Retina (tissue), 1 donor: ENCODE measurements at places on chromosomes 3 and 15.
A peak's percentile ranks its signal among the peaks of the same experiment; 100 is the strongest.

DNA sequence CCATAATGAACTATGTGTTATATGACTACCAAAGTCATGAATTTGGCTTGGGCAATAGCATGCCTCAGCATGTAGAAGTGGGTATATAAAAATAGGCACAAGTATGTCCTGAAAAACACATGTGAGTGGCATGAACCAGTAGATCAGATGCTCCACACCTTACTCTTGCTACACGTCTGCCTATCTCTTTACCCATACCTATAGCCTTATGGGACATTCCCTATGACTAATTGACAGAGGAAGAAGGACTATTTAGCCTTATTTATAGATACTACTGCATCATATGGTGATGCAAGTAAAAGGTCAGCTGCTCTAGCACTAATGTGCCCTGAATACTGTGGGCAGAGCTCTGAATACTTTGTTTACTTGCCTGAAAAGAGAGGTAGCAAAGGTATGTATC lies 81.0 kb upstream of the ZPLD1 start:
- no peak for DNase-seq

DNA sequence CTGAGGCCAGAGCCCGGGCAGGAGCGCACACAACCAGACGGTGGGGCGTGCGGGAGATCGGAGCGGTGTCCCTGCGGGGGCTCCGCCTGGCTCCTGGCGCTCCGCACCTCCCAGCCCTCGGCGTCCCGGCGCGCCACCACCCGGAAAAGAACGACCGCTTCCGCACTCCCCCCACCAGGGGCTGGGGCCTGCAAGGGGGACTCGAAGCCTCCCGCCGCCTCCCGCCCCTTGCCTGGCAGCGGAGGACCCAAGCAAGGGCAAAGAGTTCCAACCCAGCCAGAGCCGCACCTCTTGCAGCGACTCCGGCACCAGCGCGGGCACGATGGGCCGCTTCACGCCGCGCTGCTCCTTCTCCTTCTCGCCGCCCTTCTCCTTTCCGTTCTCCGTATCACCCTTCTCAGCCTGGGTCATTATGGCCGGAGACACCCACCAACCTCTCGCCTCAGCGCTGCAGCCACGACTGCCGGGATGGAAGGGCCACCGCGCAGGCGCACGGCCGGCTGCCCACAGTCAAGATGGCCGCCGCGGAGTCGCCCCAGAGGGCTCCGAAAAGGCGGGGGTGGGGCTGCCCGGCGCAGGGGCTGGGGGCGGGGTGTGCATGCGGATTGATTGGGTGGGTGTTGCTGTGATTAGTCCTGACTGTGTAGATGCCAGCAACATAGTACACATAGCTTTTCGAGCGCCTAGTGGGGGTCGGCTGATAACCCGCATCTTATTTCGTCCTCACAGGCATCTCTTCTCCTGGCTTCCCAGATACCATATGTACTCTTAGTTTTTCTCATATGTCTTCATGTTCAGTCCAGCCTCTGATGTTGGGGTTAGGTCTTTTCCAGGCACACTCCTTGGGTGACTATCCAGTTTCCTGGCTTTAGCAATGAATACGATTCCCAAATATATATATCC lies at the start of gene ACTR8:
TSS of gene ACTR8 (minus strand) at position 462 of the 903 bp plus-strand sequence. CDS start at position 411, 51 bp downstream.
- DNase-seq: peak; percentile 97

GRCh38 chr15:31277335-31278060 lies 49.1 kb upstream of the KLF13 start:
- DNase-seq: no peak

GRCh38 chr3:25033407-25034029 lies 394.5 kb upstream of the RARB start:
- DNase-seq: peak; percentile 62

DNA sequence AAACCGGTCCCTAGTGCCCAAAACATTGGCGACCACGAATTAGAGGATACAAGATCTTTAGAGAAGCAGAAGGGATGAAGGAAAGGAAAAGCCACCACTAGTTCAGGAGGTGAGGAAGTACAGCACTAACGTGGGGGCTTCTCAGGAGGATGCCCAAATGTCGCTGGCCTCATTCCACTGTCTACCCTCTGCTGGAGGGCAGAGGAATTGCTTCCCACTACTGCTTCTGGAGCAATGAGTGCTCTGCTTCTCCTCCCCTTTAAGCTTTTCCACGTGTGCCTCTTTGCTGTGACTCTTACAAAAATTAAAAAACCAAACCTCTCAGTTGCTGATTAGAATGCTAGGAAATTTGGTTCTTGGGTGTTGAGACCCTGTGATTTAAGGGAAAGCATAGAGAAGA lies 281.3 kb downstream of the CLSTN2 start:
- DNase-seq: no peak

GRCh38 chr15:74873756-74874424 lies 725 bp upstream of the SCAMP2 start:
- no peak for DNase-seq
